NCI-H1417 (cell line): ENCODE measurements at places on chromosomes 13 and 19.

- DNase-seq: no peak
Observed at GRCh38 chr13:106906426-106906996, 338.6 kb upstream of the ARGLU1 start.

DNA sequence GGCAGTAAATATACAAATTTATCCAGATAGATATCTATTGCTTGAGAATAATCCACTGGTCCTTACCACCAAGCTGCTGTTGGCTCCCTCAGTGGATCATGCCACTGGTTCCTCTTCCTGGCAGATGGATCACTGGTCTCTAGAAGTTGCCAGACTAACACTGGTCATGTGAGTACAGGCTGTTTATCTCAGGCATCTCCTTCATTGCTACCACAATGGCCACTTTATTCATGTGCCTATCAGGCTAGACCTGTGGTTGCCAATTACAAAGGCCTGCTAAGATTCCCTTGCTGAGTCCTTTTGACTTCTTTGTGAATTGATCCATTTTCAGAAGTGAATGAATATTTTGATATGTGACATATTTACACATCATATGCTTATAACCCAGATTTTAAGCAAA lies 1659.5 kb upstream of the PCDH20 start:
- no peak for DNase-seq

GRCh38 chr19:46917002-46917401 lies 56.2 kb downstream of the ARHGAP35 start:
- no peak for DNase-seq

GRCh38 chr13:75458696-75459422 lies 23.1 kb downstream of the TBC1D4 start:
- DNase-seq: peak; percentile 96

DNA sequence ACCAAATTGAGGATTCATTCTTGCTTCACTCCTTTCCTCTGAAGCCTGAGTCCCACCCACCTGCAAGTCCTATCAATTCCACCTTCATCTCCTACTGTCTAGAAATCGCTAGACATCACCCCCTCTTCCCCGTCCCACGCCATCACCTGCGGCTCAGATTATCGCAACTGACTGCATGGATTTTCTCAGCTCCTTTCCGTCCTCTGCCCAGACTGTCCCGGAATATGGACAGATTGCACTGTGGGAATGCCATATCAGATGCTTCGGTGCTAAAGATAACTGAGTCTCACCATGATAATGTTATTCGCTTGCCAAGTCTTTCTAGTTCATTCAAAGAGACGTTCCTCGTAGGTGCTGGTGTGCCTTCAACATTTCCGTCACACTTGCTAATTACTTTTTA lies 66.4 kb upstream of the USP29 start:
- DNase-seq: no peak

DNA sequence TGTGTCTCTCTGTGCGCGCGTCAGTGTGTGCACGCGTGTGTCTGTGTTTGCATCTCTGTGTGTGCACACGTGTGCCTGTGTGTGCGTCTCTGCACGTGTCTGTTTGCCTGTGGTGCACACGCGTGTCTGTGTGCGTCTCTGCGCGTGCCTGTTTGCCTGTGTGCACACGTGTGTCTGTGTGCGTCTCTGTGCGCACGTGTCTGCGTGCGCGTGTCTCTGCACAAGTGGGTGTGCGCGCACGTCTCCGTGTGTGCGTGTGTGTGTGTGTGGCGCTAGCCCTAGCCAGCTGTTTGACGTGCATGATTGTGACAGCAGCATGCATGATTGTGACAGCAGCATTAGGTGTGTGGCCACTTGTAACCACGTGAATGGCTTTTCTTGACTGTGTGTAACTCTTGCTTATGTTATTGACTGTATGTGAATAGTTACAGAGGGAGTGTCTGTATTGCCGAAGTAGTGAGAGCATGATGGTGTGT lies 31.1 kb downstream of the ZNF146 start:
- DNase-seq: no peak

DNA sequence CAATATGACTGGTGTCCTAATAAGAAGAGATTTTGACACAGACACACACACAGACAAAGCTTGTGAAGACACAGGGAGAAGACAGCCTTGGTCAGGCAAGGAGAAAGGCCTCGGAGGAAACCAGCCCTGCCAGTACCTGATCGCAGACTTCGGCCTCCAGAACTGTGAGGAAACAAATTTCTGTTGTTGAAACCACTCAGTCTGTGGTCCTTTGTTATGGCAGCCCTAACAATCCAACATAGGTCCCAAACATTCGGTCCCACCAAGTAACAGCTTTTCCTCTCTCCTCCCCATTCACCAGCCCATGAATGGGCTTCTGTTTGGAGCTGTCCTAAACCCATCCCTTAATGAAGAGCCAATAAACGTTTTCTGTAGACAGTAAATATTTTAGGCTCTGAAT lies 36.4 kb upstream of the UBAC2 start:
- DNase-seq: no peak

- no peak for DNase-seq
Observed at GRCh38 chr19:37932985-37933936, 26.3 kb downstream of the SIPA1L3 start.
